Activated CD4-positive, alpha-beta T cell treated with anti-CD3 and anti-CD28 coated beads, Interleukin-2, amount 10 ng/mL, durations not matched to agents 24 days and 14 days (primary cell): ENCODE measurements at places on chromosomes 5 and 9. TPM values are rescaled to one million over a fixed set of nuclear protein-coding genes. Genes with fewer than 3 reads are reported as not detected.

- DNase-seq: no peak
Measured at GRCh38 chr5:457195-457961, 14.4 kb downstream of the EXOC3 start.

DNA sequence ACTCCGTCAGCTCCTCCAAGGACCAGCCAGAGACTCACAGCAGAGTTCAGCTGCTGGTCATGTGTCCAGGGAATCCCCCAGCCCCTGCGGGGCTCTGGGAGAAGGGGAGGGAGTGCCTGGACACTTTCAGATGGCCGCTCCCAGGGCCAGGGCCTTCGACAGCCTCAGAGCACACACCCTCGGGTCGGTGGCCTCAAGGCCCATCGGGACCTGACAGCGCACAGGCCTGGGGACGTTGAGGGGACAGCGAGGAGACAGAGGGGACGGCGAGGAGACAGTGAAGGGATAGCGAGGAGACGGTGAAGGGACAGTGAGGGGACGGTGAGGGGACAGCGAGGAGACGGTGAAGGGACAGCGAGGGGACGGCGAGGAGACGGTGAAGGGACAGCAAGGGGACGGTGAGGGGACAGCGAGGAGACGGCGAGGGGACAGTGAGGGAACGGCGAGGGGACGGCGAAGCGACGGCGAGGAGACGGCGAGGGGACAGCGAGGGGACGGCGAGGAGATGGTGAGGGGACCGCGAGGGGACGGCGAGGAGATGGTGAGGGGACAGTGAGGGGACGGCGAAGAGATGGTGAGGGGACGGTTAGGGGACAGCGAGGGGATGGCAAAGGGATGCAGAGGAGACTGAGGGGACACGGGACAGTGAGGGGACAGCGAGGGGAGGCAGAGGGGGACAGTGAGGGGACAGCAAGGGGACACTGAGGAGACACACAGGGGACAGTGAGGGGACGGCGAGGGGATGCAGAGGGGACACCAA is 47.3 kb downstream of the SLC12A7 start:
- no peak for DNase-seq

GRCh38 chr5:44875661-44876605 is 67.2 kb downstream of the MRPS30 start:
- DNase-seq: peak; percentile 80

GRCh38 chr9:98413084-98413483 is 157.6 kb upstream of the TBC1D2 start:
- no peak for DNase-seq

BRD3 gene
- total RNA-seq: 32.3 and 40.9 TPM in 2 replicates

NIPAL4 gene
- total RNA-seq: 2.2 and 2.7 TPM in 2 replicates

HK3 gene
- total RNA-seq: 0.21 and 0.85 TPM in 2 replicates

IFNE gene
- not detected in 2 replicates for total RNA-seq
